ENCODE measurements at places on chromosomes 1 and 21.

DNA sequence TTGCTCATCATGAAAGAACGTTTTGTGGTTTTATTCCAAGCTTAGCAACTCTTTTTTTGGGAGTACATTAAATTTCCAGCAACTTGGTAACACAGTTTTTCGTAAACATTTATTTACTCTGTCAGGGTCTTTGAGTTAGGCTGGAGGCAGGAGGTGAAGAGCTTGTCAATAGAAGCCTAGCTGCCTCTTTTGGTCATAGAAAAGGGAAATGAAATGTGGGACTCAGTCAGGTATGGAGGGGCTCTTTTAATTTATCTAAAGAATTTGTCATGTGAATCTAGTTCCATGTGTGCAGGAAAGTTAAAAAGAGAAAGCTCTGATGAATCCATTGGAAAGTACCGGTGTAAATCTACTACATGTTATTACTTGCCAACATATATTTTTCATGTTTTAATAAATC is 45.9 kb upstream of the PRMT6 start:
- DNase-seq: no peak

DNA sequence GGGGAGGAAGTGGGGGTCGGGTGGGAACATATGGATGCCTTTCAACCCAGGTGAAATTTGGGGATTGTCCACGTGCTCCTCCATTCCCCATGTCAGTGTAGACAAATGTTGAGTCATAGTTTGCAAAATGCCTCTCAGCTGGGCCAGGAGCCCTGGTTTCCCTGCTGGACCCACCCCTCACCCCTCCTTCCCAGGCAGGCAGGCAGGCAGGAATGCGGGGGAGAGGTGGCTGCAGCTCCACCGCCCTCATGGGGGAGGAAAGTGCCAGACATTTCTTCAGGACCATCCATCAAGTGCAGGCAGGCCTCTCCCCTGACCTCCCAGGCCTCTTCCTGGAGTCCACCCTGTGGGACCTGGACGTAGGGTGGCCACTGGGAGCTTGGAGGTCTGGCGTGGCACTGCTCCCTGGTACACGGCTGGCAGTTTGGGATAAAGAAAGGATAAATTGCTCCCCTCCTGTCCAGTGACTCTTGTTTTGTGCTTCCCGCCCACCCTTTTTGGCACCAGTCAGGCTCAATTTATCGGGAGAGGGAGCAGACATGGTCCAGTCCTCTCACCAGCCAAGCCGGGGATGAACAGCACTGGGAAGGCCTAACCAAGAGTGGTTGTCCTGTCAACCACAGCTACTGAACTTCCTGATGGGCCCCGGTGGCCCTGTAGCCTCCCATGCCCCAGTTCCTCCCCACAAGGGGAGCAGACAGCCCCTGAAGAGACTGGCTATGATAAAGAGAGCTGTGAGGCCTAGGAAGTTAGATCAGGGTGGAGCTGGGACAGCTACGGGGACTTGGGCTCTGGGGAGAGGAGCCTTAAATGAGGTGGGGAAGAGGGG is 18.9 kb downstream of the NPR1 start:
- no peak for DNase-seq

DNA sequence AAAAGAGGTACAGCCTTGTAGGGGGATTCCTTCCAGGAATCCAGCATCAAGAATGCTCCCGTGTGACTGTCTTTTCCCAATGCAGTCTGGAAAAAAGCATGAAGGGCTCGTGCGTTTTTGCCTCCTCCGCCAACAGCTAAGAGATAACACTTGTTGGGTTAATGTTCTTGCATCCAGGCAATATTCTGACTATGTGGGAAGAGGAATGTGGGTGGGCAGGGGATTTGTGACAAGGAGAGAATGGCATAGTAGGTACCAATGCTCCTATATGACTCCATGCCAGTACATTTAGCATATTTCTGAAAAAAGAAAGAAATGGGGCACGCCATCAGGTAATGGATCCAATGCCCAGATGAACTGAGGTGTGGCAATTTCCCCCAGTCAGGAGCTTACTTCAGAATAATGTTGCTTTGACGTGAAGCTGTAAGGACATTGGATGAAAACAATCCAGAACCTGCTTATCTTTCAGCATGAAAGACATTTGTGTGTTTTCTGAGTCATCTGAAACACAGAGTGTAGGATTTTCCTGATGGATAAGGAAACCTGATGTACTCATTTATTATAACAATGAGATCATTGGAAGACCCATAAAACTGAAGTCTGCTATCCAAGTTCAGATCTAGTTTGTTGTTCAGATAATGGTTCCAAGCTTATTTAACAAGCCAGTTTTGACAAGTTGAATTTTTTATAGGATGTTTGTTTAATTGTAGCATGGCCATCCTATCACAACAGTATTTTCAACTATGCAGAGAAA is 105.5 kb downstream of the LYPLAL1 start:
- DNase-seq: no peak

GRCh38 chr1:228980232-228980937 is 245.1 kb downstream of the RHOU start:
- no peak for DNase-seq

DNA sequence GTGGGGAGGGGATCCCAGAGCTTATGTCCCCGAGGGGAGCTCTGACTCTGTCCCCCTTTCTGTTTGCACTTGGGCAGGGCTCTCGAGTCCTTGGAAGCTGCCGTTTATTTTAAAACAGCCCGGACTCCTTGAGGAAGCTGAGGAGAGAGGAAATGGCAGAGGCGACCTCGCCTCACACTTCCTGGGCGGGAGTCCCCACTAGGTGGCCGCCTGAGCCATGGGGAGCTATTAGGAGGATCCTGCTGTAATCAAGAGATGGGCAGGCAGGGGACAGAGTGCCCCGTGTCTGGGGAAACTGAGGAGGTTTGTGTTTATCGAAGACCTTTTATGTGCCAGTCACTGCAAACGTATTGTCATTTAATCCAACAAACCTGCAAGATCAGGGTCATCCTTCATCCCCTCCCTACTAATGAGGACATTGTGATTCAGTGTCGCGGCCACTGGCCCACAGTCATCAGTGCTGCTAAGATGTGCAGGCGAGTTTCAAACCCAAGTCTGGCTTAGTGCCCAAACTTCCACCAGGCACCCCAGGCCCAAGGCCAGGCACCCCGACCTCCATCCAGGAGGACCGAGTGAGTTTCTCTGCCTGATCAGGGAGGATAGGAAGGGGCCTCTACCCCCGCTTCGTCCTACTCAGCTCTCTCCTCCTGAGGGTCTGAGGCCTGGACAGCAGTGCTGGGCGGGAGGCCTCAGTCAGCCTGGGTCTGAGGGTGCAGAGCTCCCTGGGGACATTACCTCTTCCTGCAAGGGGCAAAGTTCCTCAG is 316.9 kb upstream of the VAMP3 start:
- no peak for DNase-seq

GRCh38 chr21:35457097-35457804 is 408.1 kb upstream of the RUNX1 start:
- DNase-seq: no peak

DNA sequence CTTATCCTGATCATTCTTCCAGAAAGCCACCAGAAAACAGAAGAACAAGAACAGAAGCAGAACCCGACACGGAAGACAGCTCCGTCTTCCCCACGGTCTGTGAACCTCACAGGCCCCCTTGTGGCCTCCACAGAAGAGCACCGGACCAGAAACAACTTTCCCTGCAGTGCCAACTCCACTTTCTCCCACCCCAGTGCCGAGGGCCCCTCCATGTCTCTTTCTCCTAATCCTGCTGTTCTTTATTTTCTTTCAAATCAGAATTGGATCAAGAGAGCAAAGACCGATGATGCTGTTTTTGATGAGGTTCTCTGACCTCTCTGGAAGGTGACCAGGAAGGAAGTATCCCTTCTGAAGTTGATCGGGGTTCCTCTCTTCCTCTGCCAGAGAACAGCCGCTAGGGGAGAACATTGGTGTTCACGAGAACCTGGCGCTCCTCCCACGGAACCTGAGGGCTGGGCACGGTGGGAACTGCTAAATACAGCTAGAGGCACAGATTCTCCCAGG is 58.9 kb upstream of the CTTNBP2NL start:
- DNase-seq: no peak

DNA sequence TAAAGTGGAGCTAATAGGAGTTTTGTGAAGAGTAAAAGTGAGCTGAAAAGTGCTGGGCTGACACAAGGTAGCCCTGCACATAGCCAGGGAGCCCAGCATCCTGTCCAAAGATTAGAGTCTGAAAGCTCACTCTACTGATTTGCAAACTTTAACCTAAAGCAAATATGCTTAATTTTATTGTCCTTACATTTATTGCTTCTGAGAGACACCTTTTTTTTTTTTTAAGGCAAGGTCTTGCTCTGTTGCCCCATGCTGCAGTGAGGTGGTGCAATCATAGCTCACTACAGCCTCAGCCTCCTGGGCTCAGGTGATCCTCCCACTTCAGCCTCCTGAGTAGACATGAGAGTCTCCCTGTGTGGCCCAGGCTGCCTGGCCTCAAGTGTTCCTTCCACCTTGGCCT is 16.5 kb downstream of the MGST3 start:
- DNase-seq: no peak

- no peak for DNase-seq
Measured at GRCh38 chr21:44509539-44509938, 30.5 kb downstream of the KRTAP10-1 start.

DNA sequence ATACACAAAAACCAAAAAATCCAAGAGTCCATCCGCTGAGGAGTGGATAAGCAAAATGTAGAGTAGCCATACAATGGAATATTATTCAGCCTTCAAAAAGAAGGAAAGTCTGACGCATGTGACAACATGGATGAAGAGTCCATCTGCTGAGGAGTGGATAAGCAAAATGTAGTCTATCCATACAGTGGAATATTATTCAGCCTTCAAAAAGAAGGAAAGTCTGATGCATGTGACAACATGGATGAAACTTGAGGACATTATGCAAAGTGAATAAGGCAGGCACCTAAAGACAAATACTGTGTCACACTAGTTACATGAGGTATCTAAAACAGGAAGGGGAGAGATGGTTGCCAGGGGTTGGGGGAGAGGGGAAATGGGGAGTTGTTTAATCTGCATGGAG is 14.0 kb upstream of the IGSF21 start:
- DNase-seq: no peak

GRCh38 chr1:157156058-157156541 is 17.9 kb upstream of the ETV3 start:
- peak; percentile 77 for DNase-seq

GRCh38 chr21:35530766-35531165 is 481.7 kb upstream of the RUNX1 start:
- DNase-seq: no peak

GRCh38 chr1:72129869-72130268 is 152.5 kb downstream of the NEGR1 start:
- no peak for DNase-seq

GRCh38 chr1:96987186-96987703 is 265.7 kb downstream of the PTBP2 start:
- no peak for DNase-seq

GRCh38 chr21:37758982-37759381 is 157.3 kb downstream of the KCNJ6 start:
- no peak for DNase-seq

GRCh38 chr1:18126616-18127015 is 19.0 kb downstream of the IGSF21 start:
- no peak for DNase-seq

- DNase-seq: no peak
Measured at GRCh38 chr1:187527346-187527745, 698.6 kb downstream of the PLA2G4A start.

DNA sequence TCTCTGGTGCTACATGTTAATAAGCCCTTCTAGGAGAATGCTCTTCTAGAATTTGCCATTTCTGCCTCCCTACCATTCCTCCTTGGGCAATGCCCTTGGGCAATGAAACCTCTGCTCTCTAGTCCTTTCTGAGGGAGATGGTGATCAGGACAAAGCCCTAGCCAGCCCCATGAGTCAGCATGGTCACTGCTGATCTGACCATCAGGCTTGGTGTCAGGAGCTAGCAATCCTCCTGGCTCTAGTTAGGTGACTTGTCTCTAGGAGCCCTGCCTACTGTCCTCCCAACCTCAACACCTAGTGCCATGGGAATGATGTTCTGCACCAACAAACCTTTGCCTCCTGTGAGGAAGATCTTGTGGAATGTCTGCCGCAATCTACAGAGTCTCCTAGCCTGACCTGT is 89.8 kb downstream of the NMNAT2 start:
- DNase-seq: no peak

DNA sequence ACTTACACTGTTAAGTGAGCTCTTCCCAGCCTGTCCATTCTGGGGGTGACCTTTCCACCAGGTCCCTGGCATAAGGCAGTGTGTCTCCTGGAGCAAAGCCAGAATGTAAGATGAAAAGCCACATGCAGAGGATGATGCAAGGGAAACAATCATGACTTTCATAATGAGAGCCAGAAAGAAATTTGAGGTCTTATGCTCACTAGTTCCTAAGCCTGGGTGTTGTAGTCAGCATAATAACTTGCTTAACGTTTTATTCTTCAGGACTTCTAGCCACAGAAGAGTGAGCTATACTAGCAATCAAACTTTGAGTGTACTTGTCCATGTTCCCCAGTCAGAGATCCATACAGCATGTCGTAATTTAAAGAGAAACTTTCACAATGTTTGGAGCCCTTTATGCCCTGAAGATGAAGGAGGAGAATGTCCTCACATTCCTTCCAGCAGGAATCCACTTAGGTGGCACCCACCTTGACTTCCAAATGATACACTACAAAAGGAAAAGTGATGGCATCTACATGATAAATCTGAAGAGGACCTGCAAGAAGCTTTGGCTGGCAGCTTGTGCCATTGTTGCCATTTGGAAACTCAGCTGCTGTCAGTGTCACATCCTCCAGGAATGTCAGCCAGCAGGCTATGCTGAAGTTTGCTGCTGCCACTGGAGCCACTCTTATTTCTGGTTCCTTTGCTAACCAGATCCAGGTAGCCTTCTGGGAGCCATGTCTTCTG is 60.5 kb upstream of the FOXD3 start:
- DNase-seq: no peak

DNA sequence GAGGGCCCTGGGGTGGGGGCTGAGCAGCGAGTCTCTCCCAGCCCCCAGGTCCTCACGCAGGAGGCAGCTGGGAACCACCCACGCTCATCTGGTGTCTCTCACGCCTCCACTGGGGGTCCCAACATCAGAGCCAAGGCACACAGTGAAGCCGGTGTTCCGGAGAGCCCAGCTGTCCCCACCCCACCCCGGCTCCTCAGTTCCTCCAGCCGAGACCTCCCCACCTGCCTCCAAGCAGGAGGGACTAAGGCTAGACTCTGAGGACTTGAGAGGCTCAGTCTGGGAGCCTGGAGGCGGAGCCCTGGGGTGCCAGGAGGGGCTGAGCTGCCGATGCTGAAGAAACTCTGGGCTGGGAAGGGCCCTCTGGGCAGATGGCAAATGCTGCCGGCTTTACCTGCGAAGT is 1.6 kb upstream of the HPCA start:
- DNase-seq: no peak

DNA sequence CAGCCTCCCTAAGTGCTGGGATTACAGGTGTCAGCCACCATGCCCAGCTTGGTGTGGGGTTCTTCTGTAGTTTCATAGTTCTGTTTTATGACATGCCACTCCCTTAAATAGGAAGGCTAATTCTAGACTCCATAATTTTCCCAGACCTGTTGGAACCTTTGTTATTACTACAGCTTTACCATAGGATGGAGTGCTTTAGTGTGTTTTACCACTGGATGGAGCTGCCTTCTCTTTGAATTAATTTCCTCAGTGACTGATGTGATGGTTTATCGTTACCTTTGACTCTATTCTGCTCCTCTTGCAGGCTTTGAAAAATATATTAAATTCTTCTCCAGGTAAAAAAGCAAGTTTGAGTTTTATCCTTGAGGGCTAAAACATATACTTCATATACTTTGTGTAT is 84.6 kb upstream of the NEK7 start:
- no peak for DNase-seq

GRCh38 chr1:87362834-87363426 is 34.2 kb downstream of the LMO4 start:
- DNase-seq: no peak

GRCh38 chr21:15122241-15122640 is 57.4 kb upstream of the NRIP1 start:
- DNase-seq: no peak

- DNase-seq: no peak
Measured at GRCh38 chr1:230836793-230837192, 31.5 kb downstream of the C1orf198 start.
